ENCODE measurements at places on chromosomes 16 and 17.

DNA sequence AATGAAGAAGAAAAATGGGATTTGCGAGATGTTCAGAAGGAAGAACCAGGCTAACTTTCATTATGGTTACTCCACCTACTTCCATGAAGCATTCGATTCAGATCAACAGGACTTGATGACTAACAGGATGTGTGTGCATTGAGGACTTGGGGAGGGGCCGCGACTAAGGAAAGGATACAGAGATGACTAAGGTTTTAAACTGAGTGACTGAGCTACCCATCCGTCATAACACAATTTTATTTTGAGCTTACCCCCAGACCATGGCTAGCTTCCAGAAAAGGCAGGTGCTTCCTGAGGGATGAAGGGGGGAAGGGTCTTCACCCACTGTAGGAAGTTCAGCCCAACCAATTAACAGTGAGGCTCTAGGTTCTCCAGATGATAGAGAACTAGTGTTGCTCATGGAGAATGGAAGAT, 2.5 kb upstream of the CDYL2 start:
- peak; percentile 15 for DNase-seq

DNA sequence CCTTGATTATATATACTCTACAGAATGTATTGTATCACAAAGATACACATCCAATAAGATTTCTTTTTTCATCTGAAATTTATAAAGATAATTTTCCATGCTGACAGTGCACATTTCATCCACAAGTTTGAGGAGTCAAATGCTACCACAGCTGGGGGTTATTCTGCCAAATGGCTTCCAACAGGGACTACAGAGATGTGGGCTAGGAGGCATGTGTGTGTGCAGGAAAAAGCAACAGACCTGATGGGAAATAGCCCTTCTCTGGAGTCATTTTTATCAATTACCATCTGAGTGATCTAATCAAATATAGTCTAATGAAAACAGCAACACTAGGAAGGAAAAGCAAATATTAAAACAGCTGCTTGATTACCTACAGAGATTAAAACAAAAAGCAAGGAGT, 290.5 kb downstream of the CEP112 start:
- no peak for DNase-seq

DNA sequence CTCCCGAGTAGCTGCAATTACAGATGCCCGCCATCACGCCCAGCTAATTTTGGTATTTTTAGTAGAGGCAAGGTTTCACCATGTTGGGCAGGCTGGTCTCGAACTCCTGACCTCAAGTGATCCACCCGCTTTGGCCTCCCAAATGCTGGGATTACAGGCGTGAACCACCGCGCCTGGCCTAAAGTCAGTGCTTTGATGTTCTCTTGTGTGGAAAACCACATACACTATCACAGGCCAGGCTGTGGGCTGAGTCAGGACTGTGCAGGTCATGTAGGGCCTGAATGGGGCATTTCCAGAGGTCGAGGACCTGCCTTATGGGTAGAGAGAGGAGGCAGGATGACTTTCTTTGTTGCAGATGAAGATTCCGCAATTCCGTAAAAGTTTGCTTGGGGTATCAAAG, 5.1 kb upstream of the MT3 start:
- DNase-seq, result no peak

DNA sequence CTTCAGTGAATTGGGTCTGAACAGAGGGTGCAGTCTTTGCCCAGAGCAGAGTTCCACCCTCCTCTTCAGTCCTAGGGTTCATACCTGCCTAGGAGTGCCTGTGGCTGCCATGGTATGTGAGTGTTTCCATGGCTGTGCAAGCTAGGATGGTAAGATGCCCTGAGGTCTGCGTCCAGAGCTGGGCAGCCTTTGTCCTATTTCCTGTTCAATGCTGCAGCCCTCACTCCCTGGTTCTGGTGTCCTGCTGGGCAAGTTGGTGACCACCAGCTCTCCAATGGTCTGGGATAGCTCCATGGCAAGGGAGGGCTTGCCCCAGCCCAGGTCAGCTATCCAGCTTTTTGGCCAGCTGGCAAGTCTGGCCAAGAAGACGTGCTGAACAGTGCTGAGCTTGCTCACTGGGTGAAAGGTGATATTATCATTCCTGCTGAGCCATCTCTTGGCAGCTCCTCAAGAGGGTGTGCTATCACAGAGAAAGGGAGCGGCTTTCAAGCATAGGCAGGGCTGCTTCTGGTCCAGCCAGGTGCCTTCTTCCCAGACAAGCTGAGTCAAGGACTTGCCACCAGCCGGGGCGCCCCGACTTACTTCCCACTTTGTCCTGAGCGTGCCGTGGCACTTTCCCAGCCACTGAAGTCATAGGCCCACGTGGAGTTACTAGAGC, 13.0 kb upstream of the NFATC3 start:
- peak; percentile 22 for DNase-seq

DNA sequence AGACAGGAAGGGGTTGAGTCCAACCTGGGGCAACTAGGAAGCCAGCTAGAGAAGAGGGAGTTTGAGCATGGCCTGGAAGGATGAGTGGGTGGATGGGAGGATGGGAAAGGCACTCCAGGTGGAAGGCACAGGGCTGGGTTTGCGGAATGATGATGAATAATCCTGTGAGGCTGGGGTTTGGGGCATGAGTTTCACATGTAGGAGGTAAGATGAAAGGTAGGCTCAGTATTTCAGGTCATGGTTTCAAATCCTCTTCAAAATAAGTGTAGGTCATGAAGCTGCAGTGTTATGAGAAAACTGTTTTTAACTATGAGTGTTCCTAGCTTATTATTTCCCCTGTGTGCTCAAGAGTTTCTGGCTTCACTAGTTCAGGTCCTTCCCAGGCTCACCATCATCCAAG, 130.3 kb downstream of the SKAP1 start:
- no peak for DNase-seq

- DNase-seq, result no peak
These were observed 37.7 kb downstream of the GINS2 start for GRCh38 chr16:85650844-85651628.

DNA sequence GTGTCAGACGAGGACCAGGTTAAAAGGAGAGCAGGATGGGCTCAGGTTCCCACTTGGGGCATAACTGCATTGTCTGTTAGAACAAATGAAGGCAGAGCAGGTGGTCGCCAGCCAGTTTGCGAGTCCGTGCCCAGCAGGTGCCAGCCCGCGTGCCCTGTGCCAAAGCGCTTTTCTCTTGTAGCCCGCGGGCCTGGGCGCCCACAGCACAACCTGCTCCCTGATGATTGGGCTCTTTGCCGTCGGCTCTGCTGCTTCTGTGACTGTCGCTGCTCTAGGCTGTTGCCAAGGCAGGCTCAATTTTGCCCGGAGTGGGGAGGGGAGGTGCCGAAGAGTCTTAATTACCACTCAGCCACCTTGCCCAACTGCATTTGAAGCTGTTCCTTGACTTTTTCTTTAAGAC, 21.1 kb downstream of the KNOP1 start:
- no peak for DNase-seq

DNA sequence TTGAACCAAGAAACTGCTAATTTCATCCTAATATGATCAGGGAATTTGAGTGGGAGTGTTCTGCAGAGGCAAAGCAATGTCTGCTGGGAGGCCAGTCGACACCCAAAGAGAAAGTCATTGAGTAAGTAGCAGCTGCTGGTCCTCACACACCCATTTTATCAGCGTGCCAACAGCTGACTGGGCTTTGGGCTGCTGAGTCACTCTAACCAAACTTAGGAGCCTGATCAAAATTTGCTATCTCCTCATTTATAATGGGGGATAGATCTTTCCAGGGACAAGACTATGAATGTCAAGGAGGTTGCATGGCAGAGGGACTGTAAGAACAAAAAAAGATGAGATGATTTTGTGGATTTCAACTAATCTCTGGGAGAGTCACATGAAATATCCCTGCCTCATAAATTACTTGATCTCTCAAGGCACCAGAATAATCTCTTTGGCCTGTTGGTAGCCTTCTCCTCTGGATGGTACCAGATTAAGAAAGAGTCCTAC, 32.9 kb downstream of the CPSF4L start:
- peak; percentile 88 for DNase-seq

- no peak for DNase-seq
These were observed 16.3 kb downstream of the HS3ST4 start for GRCh38 chr16:25707982-25708583.

- no peak for DNase-seq
These were observed 725 bp upstream of the ARL5C start for GRCh38 chr17:39166437-39167335.

GRCh38 chr17:42363767-42364585, 24.3 kb downstream of the STAT3 start:
- DNase-seq, result peak; percentile 91

- DNase-seq, result no peak
These were observed 100.6 kb upstream of the ZNF750 start for GRCh38 chr17:82940226-82941020.

- DNase-seq, result no peak
These were observed 38.5 kb upstream of the NOL11 start for GRCh38 chr17:67679225-67679624.

DNA sequence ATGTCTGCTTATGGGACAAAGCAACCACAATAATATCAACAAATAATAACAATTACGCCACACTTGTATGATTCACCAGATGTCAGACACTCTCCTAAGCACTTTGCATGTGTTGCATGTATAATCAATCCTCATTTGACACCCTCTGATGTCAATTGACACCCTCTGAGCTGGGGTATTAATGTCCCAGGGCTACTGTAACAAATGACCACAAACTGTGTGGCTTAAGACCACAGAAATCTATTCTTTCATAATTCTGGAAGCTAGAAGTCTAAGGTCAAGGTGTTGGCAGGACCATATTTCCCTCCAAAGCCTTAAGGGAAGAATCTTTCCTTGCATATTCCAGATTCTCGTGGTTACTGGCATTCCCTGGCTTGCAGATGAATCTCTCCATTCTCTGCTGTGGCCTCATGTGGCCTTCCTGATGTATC, 112.7 kb downstream of the NPIPB5 start:
- no peak for DNase-seq

- DNase-seq, result peak; percentile 44
These were observed 46.5 kb downstream of the STX8 start for GRCh38 chr17:9529033-9529700.

GRCh38 chr16:48971571-48972077, 310.0 kb downstream of the CBLN1 start:
- no peak for DNase-seq

GRCh38 chr17:77144227-77144626, 3.5 kb downstream of the SEC14L1 start:
- DNase-seq, result no peak

DNA sequence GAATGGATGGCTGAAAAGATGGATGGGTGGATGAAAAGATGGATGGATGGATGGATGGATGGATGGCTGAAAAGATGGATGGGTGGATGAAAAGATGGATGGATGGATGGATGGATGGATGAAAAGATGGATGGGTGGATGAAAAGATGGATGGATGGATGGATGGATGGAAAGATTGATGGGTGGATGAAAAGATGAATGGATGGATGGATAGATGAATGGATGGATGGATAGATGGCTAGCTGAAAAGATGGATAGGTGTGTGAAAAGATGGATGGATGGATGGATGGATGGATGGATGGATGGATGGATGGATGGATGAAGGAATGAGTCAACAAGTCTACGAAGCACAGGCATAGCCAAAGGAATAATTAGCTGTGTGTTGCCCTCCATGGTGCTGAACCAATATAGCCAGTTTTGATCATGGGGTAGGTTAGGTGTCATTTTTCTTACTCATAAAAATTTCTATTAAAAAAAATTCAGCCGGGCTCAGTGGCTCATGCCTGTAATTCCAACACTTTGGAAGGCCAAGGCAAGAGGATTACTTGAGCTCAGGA, 41.1 kb downstream of the NLRC5 start:
- no peak for DNase-seq

DNA sequence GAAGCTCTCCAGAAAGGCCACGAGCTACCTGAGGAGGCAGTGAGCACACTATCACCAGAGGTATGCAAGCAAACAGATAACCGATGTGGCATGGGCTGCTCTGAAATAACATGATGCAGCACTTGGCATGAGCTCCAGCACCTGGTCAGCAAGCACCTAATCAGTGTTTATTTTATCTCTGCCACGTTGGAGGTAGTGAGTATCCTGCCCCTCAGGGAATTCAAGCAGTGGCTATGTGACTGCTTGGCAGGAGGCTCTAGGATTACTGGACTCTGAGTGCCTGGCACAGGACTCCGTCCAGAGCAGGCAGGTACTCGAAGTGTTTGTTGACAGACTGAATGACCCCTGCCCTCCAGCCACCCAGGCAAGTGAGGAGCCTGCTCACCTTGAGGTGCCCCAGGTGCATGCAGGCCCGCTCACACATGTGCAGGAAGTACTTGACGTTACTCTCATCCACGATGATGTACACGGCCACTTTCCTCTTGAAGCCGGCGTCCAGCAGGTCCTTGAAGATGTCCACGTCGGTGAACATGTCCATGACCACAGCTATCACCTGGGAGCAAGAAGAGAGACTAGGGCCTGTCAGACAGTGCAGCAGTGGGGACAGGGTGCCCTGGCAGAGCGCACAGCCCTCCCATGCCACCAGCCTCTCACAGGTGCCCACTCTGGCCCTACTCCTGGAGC, 16.6 kb downstream of the FAM83G start:
- no peak for DNase-seq

GRCh38 chr17:7465597-7466275, 13.7 kb downstream of the ZBTB4 start:
- no peak for DNase-seq

- no peak for DNase-seq
These were observed 5.5 kb downstream of the OR4D1 start for GRCh38 chr17:58153671-58154070.

GRCh38 chr17:81287741-81288430, 7.2 kb downstream of the SLC38A10 start:
- DNase-seq, result no peak

GRCh38 chr16:82855471-82855870, 228.7 kb downstream of the CDH13 start:
- peak; percentile 13 for DNase-seq

DNA sequence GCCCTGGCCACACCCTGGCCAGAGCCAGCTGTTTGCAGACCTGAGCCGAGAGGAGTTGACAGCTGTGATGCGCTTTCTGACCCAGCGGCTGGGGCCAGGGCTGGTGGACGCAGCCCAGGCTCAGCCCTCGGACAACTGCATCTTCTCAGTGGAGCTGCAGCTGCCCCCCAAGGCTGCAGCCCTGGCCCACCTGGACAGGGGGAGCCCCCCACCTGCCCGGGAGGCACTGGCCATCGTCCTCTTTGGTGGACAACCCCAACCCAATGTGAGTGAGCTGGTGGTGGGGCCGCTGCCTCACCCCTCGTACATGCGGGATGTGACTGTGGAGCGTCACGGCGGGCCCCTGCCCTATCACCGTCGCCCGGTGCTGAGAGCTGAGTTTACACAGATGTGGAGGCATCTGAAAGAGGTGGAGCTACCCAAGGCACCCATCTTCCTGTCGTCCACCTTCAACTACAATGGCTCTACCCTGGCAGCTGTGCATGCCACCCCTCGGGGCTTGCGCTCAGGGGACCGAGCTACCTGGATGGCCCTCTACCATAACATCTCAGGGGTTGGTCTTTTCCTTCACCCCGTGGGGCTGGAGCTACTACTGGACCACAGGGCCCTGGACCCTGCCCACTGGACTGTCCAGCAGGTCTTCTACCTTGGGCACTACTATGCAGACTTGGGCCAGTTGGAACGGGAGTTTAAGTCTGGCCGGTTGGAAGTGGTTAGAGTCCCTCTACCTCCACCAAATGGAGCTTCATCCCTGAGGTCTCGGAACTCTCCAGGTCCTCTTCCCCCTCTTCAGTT, 578 bp downstream of the AOC2 start:
- DNase-seq, result no peak

All from adipocyte (in vitro differentiated cells).